ENCODE measurements at places on chromosomes 12 and 14. TPM values are rescaled to one million over a fixed set of nuclear protein-coding genes. Genes with fewer than 3 reads are reported as not detected.

SYCP3 gene
- 0.75 TPM for total RNA-seq

CLEC4A gene
- total RNA-seq: 1.3 TPM

KCNH5 gene
- 0.42 TPM for total RNA-seq

IGF1 gene
- total RNA-seq: 2.2 TPM

CCDC196 gene
- total RNA-seq: not detected

SIX4 gene
- total RNA-seq: 3.8 TPM

TNS2 gene
- total RNA-seq: 21.4 TPM

FGF6 gene
- total RNA-seq: not detected

KRT83 gene
- total RNA-seq: not detected

- peak; percentile 6 for ATAC-seq
Measured at GRCh38 chr12:133130808-133131128, 341 bp downstream of the ZNF10 start.

DNA sequence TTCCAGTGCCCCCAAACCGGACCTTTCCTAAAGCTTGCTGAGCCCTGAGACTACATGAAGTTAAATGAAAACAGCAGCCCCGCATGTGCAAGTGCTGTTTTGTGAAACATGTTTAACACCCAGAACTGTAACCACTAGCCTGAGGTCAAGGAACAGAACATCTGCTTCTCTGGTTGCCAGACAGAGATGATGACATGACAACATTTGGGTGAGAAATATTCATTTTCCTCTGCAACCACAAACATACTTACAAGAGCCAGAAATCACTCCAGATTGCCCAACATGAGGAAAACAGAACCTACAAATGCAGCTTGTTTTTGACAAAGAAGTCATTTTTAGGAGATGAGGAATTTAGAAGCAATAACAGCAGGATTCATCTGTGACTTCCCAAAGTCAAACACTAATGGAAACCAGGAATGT, 110.4 kb downstream of the BCAT1 start:
- ATAC-seq: peak; percentile 95

- ATAC-seq: peak; percentile 84
Measured at GRCh38 chr14:72608391-72609204, 285.3 kb downstream of the DPF3 start.

- ATAC-seq: no peak
Measured at GRCh38 chr12:92136026-92136730, 9.5 kb downstream of the BTG1 start.

- ATAC-seq: peak; percentile 14
Measured at GRCh38 chr12:131097202-131098177, 143.8 kb downstream of the ADGRD1 start.

- ATAC-seq: peak; percentile 9
Measured at GRCh38 chr12:101698800-101699347, 1.4 kb downstream of the CHPT1 start.

DNA sequence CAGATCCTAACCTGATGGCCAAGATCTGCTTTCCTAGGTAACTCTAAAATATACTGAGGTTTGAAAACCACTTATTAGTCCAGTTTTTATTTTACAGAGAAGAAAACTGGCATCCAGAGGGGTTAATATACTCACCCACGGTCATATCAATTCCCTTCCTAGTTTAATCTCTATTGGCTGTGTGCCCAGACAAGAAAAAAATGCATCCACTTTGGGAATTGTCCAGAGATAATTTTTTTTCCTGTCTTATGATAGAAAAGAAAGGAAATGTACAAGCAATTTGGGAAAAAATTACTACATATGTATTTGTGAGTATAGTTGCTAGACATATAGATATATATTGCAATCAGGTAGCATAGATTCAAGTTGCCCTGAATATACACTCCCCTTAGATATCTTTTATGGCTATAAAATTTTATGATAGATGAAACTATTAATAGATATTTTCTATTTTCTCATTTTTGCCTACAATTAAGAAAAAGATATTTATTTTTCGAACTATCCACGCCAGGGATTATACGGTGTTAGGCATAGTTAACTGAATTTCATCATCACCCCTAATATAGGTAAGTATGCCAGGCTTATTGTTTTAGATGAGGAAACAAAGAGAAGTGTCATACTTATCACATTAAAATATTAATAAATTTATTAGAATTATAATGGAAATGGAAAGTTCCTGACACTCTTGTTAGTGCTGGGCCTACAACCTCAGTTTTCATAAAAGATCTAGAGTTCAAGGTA, 100.5 kb upstream of the SLC38A2 start:
- ATAC-seq: no peak

- ATAC-seq: no peak
Measured at GRCh38 chr14:65502676-65503124, 90.2 kb downstream of the FUT8 start.

GRCh38 chr12:9256341-9256740, 48.1 kb upstream of the PZP start:
- ATAC-seq: no peak

- ATAC-seq: no peak
Measured at GRCh38 chr14:75495882-75496281, 26.4 kb upstream of the BATF start.

DNA sequence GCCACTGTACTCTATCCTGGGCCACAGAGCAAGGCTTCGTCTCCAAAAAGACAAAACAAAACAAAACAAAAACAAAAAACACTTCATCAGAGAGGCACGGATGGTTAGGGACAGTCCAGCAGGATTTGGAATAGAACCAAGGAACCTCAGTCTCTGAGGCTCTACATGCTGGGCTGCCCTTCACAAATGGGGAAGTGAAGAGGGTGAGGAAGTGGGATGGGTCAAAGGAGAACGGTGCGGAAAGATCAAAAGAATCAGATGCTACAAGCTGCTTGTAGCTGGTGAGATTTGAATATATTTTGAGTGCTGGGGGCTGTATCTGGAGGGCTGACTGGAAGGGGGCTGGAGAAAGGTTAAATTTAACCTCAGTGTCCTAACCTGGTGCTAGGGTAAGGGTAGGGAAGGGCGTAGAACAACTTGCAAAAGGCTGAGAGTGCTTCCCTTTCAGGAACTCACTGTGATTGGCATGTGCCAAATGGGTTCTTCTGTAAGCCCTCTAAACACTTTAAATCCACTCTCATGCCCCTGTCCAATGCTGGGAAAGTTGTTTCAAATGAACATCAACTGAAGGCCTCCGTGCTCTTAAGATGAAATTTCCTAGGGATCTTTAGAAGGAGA, 4.6 kb downstream of the FOXJ2 start:
- no peak for ATAC-seq

GRCh38 chr12:100229876-100230275, 29.3 kb downstream of the ACTR6 start:
- no peak for ATAC-seq

- ATAC-seq: no peak
Measured at GRCh38 chr12:15808652-15809051, 19.5 kb upstream of the EPS8 start.

DNA sequence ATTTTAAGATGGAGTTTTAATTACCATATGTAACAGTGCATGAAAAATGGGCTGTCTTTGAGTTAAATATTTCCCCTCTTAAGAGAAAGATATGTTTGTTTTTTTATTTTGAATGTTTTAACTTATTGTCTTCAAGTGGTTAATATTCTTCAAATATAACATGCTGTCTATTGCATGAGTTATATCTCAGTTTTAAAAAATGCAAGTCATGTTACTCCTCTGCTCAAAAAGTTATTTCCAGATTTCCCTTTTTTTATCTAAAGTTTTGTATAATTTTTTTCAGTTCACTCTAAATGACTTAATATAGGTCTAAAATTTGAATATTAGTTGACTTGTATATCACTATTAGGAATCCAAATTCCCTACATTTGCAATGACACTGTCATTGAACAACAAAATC, 5.9 kb upstream of the KCNMB4 start:
- no peak for ATAC-seq

DNA sequence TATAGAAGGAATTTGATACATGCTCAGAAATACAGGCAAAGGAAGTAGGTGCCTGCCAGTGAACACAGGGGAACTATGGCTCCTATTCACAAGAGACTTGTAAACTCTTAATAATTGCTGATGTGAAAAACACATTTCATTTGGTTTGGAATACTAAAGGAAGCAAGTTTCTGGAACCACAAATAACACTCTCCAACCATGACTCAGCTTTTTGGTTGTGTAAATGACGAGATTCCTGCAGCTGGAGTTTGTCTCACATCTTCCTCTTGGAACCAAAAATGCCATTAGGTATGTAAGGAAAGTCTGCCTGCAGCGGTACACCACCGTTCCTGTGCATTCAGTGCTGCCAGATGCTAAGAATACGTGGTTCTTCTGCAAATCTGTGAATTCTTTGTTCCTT, 4.5 kb upstream of the OR11H6 start:
- no peak for ATAC-seq

- no peak for ATAC-seq
Measured at GRCh38 chr12:49789992-49790391, 38.2 kb downstream of the NCKAP5L start.

DNA sequence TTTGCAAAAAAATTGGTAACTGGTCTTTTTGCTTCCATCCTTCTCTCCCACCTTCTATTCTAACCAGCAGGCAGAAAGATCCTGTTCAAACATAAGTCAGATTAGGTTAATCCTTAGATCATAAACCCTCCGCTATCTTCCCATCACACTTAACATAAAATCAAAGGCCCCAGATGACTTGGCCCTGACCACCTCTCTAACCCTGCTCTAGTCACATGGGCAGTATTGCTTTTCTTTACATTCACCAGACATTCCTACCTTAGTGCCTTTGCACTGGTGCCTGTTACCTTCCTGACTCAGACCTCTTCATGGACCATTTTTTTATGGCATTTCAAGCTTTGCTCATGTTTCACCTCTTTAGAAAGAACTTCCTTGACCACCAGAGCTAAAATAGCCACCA, 83.5 kb downstream of the NTF3 start:
- ATAC-seq: no peak

DNA sequence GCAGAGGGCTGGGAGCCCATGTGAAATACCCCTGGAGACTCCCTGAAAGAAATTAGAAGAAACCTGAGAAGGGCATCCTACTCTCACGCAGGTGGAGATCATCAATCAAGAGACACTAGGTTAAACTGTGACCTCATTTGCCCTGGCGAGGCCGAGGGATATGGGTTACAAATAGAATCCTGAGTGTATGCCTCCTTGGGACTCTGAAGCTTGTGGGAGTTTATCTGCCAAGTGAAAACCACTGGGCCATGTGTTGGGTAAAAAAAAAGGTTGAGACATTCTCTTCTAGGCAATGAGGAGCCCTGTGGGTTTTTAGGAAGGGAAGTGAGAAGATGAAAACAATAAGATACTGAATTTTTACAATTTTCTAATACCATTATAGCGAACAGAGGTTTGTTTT, 160.7 kb upstream of the ARID2 start:
- ATAC-seq: no peak

GRCh38 chr12:27502021-27502435, 22.0 kb upstream of the PPFIBP1 start:
- no peak for ATAC-seq

GRCh38 chr14:68245146-68246073, 425.8 kb downstream of the RAD51B start:
- ATAC-seq: no peak

DNA sequence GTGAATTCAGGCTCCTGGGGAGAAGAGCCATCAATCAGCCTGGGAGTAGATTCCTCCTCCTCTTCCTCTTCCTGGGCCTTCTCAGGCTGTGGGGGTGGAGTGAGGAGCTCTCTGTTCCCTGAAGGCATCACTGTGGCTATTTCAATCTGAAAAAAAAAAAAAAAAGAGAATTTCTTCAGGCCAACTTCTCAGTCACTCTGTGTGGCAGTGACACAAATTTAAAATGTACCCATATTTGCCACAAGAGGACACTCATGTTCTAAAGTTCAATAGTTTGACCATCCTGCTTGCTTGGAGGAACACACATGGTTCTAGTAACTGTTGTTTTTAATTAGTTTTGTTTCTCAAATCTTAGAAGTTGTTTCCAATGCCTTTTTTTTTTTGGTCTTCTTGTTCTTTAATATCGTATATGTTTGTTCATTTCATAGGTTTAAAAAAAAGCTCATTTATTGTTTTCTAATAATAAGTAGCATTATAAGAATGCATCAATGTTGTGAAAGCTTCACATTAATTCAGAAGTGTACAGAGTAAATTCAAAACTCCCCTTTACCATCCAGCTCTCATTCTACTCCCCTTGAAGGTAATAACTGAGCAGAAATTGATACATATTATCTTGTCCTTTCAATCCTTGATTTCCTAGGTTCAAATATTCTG, 23.3 kb upstream of the CCER1 start:
- no peak for ATAC-seq

GRCh38 chr12:70497508-70497907, 131.4 kb downstream of the KCNMB4 start:
- ATAC-seq: no peak

DNA sequence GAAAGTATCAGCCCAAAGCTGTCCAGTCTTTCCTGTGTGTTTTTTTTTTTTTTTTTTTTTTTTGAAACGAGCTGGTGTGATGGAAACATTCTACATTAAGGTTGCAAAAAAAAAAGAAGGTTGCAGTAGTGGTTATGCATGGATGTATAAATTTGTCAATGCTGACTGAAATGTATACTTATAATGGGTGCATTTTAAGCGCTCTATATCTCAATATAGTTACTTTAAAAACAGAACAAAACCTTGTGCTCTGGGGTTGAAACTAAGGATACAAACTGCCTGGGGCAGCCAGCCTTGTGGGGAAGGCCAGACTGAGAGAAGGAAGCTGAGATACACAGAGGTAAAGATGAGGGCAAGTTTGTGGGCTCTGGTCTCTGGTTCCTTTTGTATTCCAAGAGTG, 87.3 kb upstream of the RMST start:
- no peak for ATAC-seq

DNA sequence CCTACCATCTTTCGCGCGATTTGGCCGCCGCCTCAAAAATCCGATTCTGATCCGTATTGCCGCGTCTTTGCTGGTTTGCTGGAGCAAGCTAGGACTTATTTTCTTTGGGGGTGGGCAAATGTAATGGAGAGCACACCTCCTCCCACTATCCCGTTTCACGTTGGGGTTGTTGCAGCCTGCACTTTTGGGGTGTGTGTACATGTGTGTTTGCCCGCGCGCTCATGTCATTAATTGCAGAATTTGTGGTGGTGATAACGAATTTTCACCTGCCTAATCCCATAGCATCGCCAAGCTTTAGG, 657 bp downstream of the METAP2 start:
- no peak for ATAC-seq

DNA sequence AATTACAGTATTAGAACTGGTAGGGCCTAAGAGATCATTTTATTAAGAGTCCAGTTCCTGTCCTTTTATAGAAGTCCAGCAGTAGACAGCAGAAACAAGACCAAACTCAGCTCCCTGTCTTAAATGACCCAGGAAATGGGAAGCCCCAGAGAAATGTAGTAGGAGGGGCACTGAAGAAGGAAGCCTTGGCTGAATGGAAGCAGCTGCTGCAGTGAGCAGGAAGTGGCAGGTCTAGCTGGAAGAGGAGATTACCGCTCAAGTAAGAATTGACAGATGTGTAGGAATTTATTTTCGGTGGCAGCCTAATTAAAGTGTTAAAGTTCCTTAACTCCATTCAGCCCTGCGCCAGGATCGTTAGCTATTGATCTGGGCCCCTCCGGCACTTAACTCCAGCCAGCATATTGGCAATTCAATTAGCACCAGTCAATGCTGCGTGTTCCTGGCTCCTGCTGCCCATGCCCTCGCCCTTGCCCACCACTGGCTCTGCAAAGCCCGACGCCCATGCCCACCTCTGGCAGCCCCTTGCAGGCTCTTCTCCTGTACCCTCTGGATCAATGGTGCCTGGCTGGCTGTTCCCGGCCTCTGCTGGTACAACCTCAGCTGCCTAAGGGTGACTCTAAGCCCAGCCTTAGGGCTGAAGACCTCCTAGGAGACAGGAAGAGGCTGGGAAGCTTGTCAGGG, 21.1 kb downstream of the ZFHX2 start:
- peak; percentile 30 for ATAC-seq
